Upper lobe of left lung (tissue), 6 donors: ENCODE measurements at places on chromosomes 4 and X. TPM values are rescaled to one million over a fixed set of nuclear protein-coding genes. Genes with fewer than 3 reads are reported as not detected.

DNA sequence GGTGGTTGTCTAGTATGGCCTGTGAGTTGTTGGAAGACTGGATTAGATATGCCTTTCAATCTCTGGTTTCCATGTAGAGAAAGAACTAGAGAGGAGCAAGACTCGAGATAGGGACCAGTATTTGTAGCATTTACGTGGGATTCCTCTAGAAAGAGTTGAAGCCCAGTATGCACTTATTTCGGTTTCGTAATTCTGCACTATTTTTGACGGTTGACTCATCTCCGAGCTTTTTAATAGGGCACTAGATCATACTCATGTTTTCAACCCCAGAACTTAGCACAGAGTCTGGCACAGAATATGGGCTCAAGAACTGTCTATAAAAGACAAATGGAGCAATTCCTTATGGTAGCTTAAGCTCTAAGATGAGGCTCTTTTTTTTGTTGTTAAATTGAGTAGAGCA is 15.7 kb downstream of the HELT start:
- no peak for DNase-seq

Gene REPS2
- 28.4 TPM for total RNA-seq

Gene TRIM61
- total RNA-seq = 1.2 TPM

Gene RHOXF2B
- total RNA-seq = not detected

- no peak for DNase-seq
These were observed 1314.7 kb downstream of the FSTL5 start for GRCh38 chr4:160848901-160849760.

- DNase-seq = no peak
These were observed 159.6 kb upstream of the ANK2 start for GRCh38 chr4:112889619-112890527.

Gene FAM47E
- 4.0 TPM for total RNA-seq

DNA sequence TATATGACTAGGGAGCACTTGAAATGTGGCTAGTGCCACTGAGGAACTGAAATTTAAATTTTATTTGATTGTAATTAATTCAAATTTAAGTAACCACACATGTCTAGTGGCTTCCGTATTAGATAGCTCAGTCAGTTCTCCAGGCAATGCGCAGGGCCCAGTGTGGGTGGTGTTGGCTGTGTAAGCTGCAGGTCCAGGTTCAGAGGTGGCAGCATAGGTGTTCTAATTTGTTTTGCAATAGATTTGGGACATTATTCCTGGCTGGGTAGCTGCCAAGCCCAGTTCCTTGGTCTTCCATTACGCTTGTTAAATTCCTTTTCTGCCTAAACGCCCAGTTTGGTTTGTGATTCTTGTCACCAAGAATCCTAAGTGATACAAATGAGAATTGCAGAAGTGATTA is 79.5 kb downstream of the FAM184B start:
- DNase-seq = no peak

Gene CAPN6
- 0.20 TPM for total RNA-seq

GRCh38 chr4:42555828-42556227 is 101.1 kb downstream of the ATP8A1 start:
- no peak for DNase-seq

Gene TMEM255A
- total RNA-seq = 2.9 TPM

- no peak for DNase-seq
These were observed 45.8 kb downstream of the AREG start for GRCh38 chr4:74490736-74491135.
